ENCODE measurements at places on chromosomes 16 and 17.

GRCh38 chr16:88978608-88979346, 1.8 kb upstream of the CBFA2T3 start:
- DNase-seq: no peak

- no peak for DNase-seq
Observed at GRCh38 chr17:44530896-44531418, 26.3 kb upstream of the FZD2 start.

DNA sequence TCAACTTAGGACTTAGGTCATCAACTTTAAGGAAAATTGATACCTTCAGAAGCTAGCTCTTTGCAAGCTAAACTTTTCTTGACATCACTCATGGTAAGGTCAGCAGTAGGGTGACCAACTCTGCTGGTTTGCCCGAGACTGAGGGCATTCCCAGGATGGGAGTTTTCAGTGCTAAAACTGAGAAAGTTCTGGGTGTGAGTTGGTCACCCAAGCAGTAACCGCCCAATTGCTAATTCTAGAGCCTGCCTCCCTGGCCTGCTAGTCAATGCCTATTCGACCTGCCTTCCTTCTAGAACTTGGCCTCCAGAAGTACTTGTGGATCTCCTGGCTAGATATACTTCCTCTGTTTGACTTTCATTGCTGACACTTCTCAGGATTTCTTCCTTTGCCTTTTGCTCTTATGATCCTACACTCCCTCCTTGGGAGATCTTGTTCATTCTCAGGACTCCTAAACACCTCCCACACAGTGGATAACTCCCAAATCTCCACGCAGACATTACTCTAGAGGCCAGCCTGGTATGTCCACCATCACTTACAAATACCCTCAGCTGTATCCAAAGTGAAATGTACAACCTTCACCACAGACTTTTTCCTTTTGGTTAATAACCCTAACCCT, 10.5 kb upstream of the MYO18A start:
- no peak for DNase-seq

GRCh38 chr16:76787394-76787793, 403.6 kb upstream of the MON1B start:
- no peak for DNase-seq

GRCh38 chr16:85901773-85902365, 2.9 kb downstream of the IRF8 start:
- no peak for DNase-seq

DNA sequence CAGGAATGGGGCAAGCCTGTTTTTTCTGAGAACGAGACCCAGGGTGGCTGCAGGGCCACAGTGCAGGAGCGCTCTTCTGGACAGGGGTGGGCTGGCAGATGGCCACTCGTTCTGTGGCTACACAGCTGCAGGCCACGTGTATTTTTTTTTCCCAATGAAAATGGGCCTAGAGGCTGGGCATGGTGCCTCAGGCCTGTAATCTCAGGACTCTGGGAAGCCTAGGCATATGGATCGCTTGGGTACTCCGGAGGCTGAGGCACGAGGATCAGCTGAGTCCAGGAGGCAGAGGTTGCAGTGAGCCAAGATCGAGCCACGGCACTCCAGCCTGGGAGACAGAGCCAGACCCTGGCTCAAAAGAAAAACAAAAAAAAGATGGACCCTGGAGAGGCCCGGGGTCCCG, 6.8 kb downstream of the UNKL start:
- no peak for DNase-seq

- DNase-seq: no peak
Observed at GRCh38 chr17:17567631-17568030, 23.9 kb downstream of the PEMT start.

GRCh38 chr17:76485569-76485968, 15.7 kb downstream of the RHBDF2 start:
- DNase-seq: no peak

DNA sequence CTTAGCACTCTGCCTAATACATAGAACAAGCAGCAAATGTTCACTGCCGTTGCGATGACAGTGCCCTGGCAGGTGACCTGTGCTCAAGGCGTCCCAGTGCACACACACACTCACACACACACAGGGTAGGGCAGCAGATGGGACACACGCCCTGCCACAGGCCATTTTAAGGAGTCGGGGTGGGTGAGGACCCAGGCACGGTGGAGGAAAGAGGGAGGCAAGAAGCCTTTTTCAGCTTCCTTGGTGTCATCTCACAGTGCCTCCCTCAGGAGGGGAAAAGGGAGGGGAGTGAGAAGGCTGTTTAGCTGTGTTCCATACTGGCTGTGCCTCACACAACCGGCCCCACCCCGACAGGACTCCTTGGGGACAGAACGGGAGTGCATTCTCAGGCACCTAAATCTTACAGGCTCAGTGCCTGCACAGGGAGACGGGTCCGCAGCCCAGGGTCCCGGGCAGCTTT, 1.5 kb downstream of the PITPNM3 start:
- DNase-seq: no peak

DNA sequence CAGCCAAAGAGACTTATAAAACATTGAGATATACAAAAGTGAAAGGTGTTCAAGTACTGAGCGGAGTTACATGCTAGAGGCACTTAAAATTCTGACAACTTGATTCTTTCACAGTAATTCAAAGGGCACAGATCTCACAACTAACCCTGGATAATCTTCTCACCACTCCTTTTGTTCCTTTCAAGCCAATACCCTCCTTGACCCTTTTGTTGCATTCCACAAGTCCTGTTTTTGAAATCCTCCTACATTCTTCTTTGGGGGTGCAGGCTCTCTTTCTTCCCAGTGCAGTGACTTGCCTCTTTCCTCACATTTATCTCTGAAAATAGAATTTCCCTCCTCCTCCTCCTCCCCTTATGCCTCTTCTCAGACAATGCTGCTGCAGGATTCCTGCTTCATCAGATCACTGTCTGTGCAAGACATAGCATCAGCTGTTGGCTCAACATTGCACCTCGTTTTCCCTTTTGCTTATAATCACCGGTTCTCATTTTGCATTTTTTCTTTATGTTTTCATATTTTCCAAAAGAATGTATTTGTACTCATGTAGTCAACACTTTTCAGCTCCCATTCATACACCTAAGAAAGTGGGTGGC, 199.3 kb downstream of the CDH8 start:
- DNase-seq: no peak

GRCh38 chr16:72728516-72728915, 319.4 kb downstream of the ZFHX3 start:
- DNase-seq: no peak

DNA sequence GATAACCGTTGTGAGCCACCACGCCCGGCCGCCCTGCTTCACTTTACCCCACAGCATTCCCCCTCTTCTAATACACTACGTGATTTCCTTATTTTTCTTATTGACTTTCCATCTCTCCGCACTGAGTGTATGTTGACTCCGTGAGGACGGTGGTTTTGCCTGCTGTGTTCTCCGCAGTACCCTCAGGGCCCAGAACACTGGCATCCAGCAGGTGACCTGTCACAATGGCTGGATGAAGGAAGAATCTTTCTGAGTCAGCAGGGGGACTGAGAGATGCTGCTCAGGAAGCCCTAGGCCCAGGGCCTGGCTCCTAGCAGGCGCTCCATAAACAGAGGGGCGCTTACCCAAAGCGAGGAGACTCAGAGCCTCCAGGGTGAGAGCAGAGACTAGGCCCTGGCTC, 79.5 kb downstream of the RTN4RL1 start:
- no peak for DNase-seq

DNA sequence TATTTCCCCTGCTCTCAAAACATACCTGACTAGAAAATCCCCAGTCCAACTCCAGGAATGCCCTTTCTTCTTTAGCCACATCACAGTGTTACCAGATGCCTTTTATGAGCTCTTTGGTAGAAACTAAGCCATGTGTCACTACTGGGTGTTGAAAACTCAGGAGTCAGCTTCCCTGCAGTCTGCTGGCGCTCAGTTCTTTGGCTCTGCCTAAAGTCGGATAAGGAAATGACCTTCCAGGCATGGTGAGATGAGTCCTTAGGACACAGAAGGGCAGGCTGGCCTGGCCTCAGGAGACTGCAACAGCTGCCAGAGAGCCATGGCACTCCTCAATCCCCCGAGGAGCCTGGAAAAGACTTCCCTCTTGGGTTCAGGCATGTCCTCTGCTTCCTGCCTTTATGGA, 89.1 kb downstream of the CDH13 start:
- no peak for DNase-seq

- no peak for DNase-seq
Observed at GRCh38 chr17:253091-253846, 71.8 kb upstream of the DOC2B start.

DNA sequence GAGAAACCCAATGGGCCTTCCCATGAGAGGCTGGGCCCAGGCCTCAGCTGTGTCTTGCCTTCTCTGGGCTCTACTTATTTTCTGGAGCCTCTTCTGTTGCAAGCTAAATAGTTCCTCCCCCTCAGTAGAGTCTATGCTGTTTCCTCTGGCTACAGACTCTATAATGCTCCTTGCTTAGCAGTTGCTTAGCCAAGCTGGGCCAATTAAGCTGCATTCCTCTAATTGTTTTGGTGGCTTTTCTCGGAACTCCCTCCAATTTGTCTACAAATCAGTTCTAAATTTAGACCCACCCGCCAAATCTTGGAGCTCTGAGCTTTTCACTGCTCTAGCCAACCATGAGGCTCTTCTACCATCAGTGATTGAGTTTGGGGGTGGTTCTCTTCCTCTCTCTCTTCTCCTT, 302.7 kb upstream of the ASIC2 start:
- no peak for DNase-seq

DNA sequence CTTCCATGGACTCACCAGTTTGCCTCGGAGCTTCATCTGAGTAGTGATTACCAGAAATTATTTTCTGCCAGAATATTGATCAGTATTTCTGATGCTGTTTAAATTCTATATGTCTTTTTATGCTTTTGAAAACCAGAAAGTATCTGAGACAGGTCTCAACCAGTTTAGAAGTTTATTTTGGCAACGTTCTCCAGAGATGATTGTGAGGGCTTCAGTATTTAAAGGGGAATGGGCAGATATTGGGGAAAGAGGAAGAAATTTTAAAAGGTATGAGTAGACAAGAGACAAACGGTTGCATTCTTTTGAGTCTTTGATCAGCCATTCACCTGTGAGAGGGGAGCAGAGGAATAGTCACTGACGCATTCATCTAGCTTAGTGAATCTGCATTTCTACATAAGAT, 44.4 kb upstream of the ABCC11 start:
- no peak for DNase-seq

DNA sequence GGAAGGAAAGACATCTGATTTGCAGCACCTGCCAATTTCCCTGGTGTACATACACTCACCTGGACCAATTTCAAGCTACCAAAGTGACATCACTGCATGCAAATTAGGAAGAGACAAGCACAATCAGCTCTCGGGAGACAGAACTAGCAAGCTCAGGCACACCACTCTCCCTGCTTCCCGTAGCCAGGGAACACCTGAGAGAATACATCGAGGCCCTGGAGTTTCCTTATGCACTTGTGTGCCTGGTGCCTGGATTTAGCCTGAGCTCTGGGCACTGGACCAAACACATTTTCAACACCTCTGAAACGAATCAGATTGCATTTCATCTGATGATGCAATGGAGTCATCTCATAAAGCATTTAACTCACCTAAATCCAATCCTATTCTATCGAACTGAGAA, 110.5 kb downstream of the HS3ST2 start:
- DNase-seq: no peak

DNA sequence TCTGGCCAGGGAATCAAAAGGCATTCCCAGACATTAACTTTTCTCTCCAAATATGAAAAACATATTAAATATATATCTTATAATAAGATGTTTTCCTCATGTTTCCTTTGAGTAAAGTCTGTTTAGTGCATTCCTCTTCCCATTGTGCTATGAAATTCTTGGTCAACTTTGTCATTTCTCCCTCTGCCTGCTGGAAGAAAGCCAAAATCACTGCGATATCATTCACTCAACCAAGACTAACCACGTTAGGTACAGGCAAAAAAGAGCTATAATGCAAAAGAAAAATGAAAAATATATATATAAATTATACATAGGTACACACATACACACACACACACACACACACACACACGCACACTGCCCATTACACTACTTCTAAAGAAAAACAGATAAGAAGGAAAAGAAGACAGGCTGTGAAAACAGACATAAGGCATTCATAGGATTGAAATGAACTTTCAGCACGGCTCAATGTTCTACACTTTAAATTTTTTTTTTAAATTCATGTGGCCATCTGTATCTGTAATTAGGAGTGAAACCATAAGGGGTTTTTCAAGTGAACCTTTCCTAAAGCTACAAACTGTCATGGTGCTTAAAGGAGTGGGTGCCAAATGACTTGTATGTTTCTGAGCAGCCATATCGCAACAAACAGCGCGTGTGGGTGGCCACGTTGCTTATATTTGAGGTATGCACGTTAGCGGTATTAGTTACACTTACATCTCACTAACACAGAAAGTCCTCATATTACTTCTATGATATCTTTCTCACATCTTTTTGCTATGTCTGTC, 71.6 kb upstream of the PSMD7 start:
- DNase-seq: no peak

DNA sequence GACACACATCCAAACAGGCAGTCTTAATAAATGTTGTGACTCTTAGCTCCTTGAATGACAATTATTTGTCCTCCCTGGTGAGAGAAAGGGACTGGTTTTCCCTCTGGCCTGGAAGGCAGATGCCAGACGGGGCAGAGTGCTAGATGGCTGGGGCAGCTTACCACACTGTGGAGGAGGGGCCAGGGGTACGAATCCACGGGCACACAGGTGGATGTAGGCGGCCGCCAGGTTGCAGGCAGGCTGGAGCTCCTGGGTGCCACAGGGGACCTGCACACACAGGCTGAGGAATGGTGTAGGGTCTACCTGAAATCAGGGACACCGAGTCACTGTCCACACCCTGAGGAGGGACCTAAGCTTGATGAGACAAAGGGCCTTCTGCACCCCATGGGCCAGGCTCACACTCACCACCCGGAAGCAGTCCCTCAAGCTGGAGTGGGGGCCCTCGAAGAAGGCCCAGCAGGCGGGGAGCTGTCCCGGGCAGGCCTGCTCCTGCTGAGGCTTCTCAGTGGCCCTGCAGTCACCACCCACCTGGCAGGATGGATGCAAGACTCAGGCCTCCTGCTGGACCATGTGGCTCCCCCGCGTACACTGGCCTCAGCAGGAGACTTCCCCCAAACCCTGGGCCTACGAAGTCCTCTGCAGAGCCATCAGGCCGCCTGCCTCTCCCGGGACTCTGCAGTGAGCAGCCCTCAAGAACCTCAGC, 38.4 kb downstream of the RMI2 start:
- DNase-seq: no peak

DNA sequence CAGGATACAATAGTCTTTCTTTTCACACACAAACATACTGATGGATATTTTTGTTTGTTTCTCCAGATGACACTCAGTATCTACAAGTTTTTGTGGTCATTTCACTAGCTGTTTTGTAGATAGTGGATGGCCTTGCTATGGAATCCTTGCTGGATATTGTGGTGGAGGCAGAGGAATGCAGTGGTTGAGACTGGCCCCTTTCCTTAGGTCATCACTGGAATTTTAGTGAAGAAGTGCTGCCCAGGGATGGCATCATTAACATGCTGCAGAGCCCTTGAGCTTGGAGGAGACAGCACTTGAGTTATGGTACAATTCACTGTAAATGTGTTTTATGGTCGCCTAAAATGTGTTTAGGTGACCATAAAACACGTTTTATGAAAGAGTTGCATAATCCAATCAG, 455.9 kb upstream of the HSBP1 start:
- no peak for DNase-seq

GRCh38 chr16:79451196-79451816, 149.2 kb downstream of the MAF start:
- DNase-seq: no peak

Data from SW 1271 (cell line).